ENCODE measurements at places on chromosomes 5 and 9.

GRCh38 chr5:145689235-145689634, 145.9 kb downstream of the PRELID2 start:
- no peak for DNase-seq

DNA sequence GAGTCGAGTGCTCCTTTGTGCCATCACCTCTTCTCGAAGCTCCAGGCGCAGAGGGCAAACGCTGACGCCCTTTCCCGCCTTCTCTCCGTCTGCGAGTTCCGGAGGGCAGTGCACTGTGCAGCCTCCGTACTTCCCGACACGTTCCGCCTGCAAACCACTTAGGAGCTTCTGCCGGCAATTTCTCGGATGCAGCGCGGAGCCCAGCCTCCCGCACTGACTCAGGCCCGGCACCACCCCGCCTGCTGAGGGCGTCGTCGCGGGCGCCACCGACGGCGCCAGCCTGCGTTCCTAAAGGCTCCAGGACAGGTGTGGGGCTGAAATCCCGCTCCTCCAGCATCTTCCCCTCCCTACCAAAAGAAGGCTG, 9.3 kb upstream of the TRIM36 start:
- no peak for DNase-seq

DNA sequence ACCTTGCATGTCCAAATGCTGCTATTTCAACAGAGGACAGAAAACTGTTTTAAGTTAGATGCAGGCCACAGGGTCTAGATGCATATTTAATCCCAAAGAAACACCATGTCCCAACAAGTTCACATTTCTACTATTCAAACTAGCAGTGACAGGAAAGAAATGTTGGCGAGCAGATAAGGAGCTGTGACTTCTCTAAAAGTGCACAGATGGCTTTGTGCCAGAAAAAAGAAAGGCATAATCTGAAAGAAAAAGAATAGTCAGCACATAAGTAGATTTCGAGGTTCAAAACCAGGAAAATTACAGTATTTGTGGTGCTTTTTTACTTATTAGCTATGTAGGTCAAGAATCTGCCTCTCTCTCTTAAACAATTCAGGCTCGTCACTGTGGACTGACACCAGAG, 178.3 kb downstream of the DNAH5 start:
- DNase-seq: no peak

DNA sequence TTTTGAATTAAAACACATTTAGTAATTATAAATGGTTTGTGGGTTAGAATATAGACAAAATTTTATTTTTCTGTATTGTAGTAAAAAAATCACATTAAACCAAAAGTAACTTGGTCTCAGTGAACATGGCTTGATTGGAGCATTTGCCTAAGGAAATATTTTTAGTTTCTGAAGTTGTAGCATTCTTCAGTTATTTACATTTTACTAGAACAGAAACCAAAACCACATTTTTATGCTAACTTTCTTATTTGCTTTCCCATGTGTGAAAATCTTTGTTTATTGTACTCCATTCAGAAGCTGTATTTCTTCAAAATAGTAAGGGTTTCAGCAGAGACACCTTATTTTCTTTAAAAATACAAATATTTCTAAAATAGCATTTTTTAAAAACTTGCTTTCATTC, 129.9 kb downstream of the SGCD start:
- DNase-seq: no peak

- no peak for DNase-seq
Observed at GRCh38 chr9:14313951-14314423, at the start of gene NFIB. NFIB (minus strand) TSS chr9:14314141; CDS start chr9:14313511, 630 bp downstream.

DNA sequence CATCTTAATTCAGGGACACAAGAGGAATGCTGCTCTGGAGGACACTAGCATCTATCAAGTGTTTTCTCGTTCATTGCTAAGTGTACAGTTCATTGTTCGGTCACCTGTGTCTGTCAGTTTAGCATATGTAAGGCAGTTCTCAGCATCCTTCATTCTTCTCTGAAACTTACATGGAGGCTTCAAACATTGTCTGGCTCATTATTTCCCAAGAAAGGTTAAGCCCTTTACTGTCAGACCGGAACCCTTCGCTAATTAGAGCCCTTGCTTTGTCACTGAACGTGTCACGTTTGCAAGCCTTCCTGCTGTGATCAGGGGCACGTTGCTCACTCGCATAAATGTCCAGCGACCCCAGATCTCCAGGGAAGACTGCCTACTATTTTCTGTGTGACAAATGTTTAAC, 62.3 kb upstream of the RIOK2 start:
- no peak for DNase-seq

GRCh38 chr5:109743041-109743531, 53.4 kb downstream of the MAN2A1 start:
- DNase-seq: no peak

GRCh38 chr5:52134013-52134650, 653.6 kb upstream of the ITGA1 start:
- no peak for DNase-seq

- DNase-seq: no peak
Observed at GRCh38 chr5:150650021-150651006, 9.9 kb downstream of the SYNPO start.

GRCh38 chr5:122541388-122541787, 229.4 kb downstream of the SNCAIP start:
- no peak for DNase-seq

DNA sequence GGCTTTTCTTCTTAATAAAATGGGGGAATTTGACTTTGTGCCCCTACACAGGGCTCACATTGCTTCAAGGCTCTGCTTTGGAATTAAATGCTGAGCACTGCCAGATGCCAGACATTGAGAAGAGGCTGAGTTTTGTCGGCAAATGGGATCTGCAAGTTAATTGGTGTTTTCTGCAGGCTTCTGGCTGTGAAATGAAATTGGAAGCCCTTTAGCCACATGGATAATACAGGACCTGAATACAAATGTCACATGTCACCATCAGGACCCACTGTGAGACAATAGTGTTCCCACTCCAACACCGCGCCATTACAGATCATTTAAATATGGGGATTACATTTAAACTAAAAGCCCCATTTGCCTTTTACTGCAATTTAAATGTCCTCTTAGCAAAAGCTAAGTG, 164.4 kb downstream of the ZSWIM6 start:
- DNase-seq: no peak

- no peak for DNase-seq
Observed at GRCh38 chr9:83665580-83666200, 42.1 kb downstream of the UBQLN1 start.

DNA sequence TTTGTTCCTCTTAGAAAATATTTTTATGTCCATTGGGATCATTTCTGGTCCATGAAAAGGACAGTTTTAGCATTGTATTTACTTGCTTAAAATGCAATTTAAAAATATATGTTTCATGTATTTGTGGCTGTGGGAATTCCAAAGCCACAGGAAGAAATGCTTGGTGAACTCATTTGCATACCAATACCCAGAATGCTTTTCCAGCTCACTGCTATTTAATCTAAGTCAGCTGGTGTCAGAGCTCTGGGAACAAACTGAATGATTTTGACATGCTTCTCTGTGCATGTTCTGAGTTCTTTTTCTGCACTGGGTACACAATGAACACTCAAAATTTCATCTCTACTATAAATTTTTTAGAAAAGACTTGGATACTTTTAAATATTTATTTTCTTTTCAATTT, 482.8 kb upstream of the ARRDC3 start:
- DNase-seq: no peak

DNA sequence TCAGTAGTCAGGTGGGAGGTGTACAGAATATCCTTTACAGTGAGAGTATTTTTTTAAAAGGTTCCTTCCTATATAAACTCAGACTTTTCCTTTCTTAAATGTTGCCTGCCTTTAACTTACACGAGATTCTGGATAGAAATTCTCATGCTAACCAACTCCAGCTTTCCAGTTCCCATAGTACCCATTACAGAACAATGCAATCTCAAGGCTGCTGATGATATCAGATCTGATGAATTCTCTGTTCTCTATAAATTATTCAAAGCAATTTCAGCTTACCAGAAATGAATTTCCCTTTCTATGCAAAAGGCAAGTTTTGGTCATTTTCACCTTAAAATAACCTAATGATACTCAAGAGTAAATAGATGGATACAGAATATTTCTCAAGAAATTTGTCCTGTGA, 90.3 kb downstream of the NUDT12 start:
- no peak for DNase-seq

DNA sequence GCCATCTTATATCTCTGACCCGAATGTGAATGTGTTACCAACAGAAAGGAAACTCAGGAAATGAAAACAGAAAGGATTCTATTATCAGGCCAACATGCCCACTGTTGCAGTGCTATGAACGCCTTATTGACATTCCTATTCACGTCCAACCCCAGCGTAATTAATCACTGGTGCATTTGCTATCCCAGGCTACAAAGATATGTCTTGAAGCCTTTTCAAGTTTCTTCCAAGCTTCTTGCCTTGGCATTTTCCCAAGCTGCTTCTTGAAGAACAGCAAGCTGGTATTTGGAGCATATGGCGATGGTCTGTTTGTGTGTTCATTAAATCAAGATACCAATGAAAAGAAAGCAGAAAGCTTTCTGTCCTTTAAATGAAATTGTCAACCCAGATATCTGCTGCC, 579.2 kb upstream of the ZNF462 start:
- DNase-seq: no peak

GRCh38 chr9:134660407-134660806, 18.8 kb downstream of the COL5A1 start:
- no peak for DNase-seq

DNA sequence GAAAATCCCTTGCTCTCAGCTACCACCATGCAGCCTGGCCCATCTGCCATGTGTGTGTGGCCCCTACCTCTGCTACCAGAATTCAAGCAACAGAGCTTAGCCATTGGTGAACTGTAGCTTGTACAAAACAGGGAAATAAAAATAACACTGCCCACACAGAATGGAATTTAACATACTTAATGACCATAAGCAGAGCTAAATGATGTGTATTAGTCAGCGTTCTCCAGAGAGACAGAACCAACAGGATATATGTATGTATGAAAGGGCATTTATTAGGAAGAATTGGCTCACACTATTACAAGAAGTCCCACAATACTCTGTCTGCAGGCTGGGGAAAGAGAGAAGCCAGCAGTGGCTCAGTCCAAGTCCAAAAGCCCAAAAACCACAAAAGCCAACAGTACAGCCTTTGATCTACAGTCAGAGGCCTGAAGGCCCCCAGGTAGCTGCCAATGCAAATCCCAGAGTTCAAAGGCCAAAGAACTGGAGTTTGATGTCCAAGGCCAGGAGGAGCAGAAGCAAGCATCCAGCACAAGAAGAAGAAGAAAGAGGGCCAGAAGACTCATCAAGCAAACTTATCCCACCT, 318.8 kb downstream of the DNAH5 start:
- DNase-seq: no peak

DNA sequence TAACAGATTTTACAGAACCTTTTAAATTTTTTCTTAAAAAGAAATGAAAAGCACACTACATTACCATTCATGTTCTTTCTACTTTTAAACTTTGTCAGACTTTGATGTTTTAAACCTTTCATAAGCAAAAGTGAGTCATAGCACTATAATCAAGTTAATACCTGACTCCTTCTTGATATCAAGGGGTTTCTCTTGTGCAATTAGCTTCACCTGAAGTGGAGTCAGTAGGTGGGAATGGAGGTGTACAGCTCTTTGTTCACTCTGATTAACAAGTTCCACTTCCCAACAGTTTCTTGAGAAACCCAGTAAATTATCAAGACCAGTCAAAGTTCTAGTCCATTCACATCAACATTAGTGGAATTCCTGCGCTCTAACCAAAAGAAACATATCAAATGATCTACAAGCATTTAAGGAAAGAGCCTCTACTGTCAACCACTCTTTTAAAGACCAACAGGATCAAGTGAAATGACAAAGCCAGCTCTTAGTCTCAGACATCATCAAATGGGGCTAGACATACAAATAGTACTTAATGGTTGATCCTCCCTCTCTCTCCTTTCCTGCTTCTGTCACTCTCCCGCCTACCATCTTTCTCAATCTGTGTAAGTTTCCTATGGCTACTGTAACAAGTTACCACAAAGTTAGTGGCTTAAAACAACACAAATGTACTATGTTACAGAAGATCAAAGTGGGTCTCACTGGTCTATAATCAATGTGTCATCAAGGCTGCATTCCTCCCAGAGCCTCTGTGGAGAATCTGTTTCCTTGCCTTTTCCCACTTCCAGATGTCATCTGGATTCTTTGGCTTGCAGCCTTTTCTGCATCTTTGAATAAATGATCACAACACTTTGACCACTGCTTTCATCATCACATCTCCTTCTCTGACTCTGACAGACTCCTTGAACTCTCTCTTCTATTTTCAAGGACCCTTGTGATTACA, 68.0 kb downstream of the HINT1 start:
- DNase-seq: no peak

DNA sequence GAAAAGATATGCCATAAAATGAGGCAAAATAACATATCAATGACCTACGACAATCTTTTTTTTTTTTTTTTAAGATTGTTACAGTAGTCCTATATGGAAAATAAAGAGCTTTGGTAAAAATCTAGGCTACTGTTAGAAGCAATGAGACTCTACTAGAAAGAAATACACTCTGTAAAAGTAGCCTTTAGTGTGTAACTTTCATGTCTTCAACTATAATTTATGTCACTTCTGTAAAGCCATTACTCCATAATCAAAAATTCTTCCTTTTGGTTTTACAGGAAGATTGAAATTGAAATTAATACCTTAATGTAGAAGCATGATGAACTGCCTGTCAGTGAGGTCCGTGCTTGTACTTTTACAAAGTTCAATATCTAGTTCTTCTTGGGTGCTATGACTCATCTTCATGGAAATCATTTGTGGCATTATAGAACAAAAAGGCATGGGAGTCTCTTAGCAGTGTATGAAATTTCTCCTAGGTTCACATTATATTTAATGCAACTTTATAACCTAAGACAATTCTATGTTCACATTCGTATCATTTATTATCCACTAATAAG, 1393.1 kb downstream of the EFNA5 start:
- DNase-seq: no peak

DNA sequence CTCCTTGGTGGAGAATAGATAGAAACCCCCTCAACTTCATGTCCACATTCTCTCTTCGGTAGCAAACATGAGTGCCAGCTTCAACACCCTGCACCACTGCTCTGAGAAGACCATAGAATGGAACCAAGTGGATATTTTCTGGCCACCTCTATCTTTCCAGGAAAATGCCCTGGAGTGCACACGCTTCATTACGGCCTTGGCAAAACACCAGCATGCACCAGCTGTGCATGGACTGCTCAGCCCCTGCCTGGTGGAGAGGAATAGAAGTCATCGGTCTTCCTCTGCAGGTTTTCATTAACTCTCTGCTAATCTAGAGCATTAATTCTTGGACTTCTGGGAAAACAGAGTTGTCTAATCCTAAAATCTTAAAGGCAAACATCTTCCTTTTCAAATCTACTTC, 211.6 kb upstream of the TMEM161B start:
- DNase-seq: no peak

DNA sequence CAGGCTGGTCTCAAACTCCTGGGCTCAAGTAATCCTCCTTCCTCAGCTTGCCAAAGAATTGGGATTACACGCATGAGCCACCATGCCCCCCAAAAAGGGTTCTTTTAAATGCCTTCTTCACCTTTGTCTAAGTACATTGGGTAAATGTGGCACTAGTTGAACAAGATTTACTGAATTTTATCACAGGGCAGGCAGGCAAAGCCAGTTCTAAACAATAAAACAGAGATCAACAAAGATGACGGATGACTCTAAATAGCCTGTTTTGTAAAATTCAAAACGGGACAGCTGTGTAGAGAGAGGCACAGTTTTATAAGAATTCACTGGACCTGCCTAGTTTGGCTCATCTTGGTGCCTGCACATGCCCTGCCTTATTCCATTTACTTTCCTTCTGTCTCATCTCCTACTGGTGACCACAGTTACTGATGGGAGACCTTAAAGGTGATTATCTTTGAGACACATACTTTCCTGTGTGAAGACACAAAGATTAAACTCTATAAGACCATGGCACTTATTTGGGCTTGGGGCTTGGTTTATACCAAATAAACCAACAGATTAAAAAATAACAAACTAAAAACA, 149.6 kb upstream of the DMRT1 start:
- DNase-seq: no peak

GRCh38 chr5:76277736-76278135, 125.3 kb upstream of the IQGAP2 start:
- DNase-seq: no peak
